NCI-H510A treated with DMSO at 0.1 percent for 48 hours (cell line): ENCODE measurements at places on chromosomes 7 and 10.

GRCh38 chr10:123893651-123894050 lies 2.0 kb upstream of the CPXM2 start:
- no peak for DNase-seq

GRCh38 chr10:11209830-11210181 lies 192.1 kb downstream of the CELF2 start:
- no peak for DNase-seq

GRCh38 chr7:97982647-97983046 lies 7.3 kb downstream of the OCM2 start:
- peak; percentile 30 for DNase-seq

- DNase-seq, result no peak
Observed at GRCh38 chr7:19465861-19466260, 243.0 kb downstream of the POLR1F start.

GRCh38 chr7:27111751-27112277 lies 9.3 kb upstream of the HOXA2 start:
- DNase-seq, result no peak

- no peak for DNase-seq
Observed at GRCh38 chr7:47572939-47573757, 8.8 kb downstream of the TNS3 start.

- DNase-seq, result no peak
Observed at GRCh38 chr7:3861941-3862340, 560.9 kb downstream of the SDK1 start.
